ENCODE measurements at places on chromosomes 7 and 10.

DNA sequence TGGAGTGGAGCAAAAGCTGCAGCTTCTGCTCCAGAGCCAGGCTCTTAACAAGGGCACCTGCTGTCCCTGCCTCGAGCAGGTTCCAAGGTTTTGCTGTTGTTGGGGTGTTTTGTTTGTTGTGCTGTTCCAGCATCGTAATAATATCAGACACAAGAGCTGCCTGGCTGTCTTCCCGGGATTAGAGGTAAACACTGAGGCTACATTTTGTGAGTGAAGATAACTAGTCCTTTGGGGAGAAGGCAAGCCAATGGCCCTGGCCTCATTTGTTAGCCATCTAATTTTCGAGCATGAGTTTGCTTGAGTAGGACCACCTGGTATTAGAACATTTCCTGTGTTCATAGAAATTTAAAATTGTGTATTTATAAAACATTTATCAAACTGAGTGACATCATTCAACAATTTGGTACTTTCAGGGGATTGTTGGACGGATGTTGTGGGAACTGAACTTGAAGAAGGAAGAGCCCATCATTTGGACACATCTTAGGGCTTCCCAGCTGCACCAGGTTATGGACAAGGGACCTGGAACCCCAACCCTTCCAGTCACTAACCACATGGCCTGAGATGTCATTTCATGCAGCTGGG, 555.0 kb downstream of the TNS3 start:
- DNase-seq, result no peak

DNA sequence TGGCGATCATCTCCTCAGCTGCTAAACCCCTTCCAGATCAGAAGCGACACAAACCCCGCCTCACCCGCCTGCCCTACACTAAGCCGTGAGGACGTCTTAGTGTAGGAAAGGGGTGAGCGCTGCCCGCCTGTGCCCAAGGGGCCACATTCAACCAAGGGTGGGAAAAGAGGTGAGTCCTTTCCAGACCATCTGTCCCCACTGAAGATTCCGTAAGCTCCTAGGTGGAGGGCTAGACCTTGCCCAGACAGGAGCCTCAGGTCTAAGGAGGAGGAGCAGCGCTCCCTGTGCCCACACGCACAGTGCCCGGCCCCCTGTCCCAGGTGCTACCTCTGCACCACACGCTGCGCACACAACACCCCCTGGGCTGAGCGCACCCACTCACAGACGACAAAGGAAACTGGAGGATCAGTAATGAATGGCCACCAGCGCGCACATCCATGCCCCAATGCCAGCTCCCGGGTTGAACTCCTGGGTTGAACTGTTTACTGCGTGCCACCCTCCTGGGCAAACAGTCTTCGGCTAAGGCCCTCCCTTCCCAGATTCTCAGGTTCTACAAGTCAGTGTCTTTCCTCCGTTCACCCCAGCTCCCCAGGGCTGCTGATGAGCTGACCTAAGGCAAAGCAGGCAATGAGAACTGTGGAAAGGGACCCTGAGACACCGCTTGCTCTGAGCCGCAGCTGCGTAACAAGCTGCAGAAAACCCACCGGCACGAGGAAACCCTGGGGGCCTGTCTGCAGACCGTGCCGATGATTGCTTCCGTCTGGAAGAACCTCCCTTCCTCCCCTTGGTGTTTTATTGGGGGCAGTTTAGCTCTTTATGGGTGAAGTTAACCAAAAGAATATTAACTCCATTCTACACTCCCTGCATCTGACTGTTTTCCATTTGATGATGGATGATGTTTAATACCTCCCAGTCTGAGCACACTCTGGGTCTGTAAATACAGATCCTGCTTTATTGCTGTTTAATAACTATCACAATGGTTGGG, 185.9 kb downstream of the MAD1L1 start:
- no peak for DNase-seq

DNA sequence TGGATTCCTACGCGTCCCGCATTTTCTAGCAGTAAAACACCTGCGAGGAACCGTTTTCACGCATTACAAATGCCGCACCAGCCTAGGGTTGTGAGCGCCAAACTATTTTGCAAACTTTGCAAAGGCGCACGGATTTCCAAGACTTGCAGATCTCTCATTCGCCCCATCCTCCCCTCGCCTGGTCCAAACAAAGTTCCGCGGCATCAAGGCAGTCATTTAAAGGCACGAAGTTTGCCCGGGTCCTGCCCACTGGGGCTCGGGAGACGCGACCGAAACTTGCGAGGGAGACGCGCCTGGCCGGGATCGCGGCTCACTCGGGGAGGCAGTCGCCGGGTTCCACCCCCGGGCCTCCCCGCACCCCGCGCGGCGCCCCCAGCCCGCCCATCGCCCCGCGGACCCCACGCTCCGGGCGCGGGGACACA, 613 bp downstream of the USP6NL start:
- peak; percentile 67 for DNase-seq

DNA sequence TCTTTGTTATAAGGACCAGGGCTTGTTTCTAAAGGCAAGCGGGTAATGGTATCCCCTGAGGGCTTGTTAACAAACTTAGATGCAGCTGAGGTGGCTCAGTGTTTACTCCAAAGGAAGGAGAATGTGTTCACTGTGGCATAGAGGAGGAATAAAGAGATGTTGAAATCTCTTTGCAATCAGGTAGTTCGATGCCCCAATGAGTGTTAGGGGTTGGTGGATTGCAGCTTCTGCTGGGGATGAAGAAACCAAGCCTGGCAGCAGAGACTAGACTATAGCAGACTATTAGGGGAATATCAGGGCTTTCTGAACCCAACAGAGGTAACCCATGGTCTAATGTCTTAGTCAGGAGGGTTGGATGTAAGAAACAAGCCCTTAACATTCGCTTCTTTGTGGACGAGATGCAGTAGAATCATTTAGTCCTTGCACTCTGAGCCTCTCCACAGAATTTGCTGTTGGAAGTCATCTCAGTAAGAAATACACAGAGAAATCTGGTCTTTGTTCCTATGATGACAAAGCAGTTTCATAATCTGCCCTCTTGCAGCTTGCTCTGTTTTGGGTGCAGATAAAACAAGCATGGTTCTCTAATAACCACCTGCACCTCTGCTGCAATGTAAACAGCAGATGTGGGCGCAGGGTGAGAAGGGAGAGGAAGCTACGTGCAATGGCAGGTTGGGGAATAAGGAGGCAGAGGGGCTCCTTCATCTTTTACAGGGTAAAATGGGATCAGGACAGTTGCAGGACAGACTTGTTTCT, 108.6 kb downstream of the NRF1 start:
- peak; percentile 83 for DNase-seq

DNA sequence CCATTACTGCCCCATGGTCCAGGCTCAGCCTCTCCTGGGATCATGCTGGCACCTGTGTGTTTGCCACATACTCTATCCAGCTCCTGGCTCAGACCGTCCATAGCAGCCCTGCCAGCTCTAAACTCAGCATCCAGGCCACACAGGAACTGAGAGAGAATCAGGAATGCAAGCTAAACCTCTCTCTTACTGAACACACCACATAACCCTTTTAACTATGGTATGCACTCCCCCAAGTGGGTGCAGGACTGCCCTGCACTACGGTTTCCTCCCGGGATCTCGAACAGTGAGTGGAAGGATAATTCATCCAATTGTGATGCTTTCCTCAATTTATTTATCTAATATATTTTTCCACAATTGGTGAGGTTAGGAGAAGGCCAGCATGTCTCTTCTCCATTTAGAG, 17.1 kb upstream of the ZNF800 start:
- peak; percentile 6 for DNase-seq

- no peak for DNase-seq
Observed at GRCh38 chr10:86964061-86964846, 4.0 kb upstream of the ADIRF start.

DNA sequence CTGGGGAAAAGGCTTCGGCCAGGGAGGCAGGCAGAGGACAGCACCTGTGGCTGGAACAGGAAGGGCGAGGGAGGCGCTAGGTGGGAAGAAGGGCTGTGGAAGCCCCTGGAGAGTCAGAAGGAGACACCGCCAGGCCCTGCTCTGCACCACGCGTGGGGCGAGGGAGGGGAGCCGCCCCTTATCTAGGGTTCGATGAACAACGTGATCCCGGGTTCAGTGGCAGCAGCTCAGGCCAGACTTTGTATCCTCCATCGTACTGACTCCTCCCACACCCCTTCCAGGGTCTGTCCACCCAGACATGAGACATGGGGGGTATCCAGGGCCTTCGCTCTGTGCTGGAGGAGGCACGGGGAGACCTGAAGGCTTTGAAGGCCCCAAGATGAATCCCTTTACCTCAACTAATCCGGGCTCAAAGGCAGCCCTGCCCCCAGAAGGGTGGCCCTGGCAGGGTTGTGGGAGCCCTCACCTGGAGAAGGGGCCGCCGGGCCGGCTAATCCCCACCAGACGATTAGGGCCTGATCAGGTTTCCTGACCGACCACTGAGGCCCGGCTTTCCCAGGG, 110.8 kb downstream of the PDGFA start:
- no peak for DNase-seq

DNA sequence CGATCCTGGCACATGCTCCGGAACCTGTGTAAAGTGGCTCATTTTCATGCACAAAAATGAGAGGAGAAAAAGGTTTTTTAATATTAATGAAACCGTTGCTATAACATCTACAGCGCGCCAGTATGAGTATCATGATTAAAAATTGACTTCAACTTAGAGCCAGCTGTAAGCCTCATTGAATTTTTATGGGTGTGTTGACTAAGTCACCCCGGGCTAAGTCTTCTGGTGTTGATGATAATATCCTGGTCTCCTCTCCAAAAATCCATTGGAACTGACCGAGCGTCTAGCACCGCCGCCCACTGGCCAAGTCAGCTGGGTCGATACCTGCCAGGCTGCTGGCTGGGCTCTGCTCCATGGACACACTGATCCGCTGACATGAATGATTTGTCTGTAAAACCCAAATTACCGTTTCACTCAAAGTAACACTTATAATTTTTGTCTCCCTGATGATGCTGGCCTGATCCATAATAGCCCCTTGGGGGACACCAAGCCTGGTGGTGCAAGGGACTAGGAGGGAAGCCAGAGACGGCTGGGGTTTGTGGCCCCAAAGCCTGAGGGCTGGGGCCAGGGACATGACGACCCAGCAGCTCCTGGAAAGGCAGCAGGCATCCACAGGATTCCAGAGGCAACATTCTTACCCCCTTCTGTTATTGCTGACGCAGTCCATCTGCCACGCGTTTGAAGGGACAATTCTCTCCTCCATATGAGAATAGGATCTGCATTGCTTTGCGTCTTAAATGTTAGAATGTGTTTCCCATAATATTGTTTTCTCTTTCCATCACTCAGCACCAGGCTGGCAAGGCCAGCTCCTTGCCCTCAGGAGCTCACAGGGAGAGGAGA, 131.0 kb upstream of the PPP2R2D start:
- no peak for DNase-seq

DNA sequence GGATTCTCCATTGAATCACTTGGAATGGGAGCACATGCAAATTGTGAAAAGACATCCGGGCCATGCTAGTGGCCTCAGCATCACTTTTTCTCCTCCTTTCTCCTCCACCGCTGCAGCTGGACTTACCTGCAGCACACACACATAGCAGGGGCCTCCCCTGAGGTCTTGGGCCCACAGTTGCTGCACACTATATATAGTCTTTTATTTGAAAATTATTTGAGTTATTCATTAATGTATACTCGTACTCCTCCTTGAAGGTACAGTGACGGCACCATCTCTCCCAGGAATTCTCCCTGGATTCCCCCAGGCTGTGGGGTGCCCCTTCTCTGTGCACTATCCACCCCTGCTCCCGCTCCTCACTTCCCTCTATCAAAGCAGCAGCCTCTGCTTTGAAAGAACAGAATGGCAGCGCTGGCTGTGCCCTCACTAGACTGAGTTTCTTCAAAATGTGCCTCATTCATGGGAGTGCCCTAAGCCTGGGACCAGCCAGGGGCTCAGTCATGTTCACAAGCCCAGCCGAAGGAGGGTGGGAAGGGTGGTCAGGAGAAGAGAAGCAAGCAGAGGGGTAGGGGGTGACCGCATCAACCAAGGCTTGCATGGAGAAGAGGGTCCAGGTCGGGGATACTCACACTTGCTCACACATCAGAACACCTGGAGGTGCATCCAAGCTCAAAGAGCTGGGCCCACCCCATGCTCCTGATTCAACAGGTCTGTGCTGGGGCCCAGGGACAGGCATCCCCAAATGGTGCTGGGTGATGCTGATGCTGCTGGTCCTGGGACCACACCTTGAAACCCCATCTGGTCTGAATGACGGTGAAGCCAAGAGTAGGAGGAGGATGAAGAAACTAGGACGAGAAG, 156.2 kb upstream of the ZMIZ1 start:
- no peak for DNase-seq

DNA sequence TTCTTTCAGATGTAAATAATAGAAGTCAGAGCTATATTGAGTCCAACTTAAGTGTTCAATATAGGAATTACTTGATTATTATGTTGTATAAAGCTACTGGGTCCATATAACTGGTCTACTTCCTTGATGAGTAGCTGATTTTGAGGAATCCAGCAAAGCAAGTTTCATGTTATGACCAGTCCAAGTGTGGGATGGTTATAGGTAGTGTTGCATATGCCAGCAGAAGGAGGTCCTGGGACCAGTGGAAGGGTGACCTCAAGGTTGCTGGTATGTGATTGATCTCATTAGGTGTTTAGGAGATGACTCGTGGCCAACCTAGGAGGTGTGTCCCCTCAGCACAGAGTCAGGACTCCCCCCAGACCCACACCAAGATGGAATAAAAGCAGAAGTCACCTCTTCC, 551.5 kb downstream of the KCNMA1 start:
- DNase-seq, result no peak

- no peak for DNase-seq
Observed at GRCh38 chr7:76369018-76369417, 10.2 kb upstream of the YWHAG start.

- DNase-seq, result no peak
Observed at GRCh38 chr10:19815036-19815730, 1.0 kb upstream of the PLXDC2 start.

DNA sequence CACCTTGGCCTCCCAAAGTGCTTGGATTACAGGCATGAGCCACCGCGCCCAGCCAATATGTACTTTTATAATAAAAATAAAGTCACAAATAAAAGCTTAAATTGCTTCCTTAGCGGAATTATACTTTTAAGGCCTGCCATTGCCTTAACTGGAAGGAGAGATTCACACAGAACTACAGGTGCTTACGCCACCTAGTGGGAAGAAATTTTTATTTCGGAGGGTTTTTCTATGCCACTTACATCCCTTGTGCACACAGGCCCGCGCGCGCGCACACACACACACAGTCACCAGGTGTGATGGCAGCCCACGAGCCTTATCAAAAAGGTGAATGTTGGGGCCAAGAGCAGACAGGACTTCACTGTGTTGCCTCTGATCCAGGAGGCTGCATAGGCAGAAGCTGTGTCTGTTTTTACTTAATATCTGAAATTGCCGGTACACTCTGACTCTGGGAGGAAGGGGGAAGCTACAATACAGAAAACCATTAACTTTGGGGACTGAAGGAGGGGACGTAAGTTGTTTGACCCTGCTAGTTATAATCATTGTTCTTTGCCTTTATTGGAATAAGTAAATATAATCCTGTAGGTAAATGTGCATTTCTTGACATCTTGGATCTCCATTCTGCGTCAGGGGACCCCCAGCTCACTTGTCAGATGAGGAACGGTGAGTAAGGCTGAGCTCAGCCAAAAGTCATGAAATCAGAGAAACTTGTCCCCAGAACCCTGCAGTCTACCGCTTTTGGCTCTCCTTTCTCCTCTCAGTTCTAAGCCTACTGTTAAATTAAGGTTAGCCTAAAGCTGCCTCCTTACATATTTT, 87.1 kb downstream of the SLC16A9 start:
- peak; percentile 37 for DNase-seq
